Activated CD4-positive, alpha-beta memory T cell treated with anti-CD3 and anti-CD28 coated beads for 36 hours (primary cell): ENCODE measurements at places on chromosomes 6 and 20. TPM values are rescaled to one million over a fixed set of nuclear protein-coding genes. Genes with fewer than 3 reads are reported as not detected.

DNA sequence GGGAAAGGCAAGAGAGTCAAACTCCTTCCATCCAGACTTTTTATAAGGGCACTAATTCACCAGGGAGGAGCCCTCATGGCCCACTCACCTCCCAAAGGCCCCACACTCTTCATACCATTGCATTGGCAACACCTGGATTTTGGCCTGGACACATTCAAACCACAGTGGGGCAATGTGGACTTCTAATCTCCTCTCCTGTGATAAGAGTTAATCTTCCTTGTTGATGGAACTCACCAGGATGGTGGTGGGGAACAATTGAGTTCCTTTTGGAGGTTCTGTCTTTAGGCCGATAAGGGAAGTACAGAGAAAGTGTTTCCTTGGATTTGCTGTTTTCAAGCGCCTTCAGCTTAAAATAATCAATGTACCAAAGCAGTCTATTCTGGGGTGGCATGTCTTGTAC lies 268.7 kb downstream of the CD83 start:
- H3K27ac ChIP-seq = no peak overlapping the region
- peaks cover 20% of the 10 kb centered on the region for H3K4me1 ChIP-seq
- no peak overlapping the region for H3K4me3 ChIP-seq
- no peaks in the 10 kb centered on the region for H3K27me3 ChIP-seq
- H3K36me3 ChIP-seq = no peaks in the 10 kb centered on the region

DNA sequence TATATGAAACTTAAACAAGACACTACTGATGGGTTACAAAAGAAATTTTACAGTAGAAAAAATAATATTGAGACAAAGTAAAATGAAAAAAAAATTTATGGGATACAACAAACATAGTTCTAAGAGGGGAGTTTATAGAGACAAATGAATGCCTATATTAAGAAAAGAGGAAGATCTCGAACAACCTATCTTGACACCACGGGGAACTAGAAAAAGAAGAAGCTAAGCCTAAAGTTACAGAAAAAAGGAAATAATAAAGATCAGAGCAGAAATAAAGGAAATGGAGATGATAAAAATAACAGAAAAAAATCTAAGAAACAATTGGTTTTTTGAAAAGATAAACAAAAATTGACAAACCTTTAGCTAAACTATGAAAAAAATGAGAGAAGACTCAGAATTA lies 9.1 kb upstream of the ECHDC1 start:
- H3K4me1 ChIP-seq = no peaks in the 10 kb centered on the region
- no peak overlapping the region for H3K4me3 ChIP-seq
- H3K27me3 ChIP-seq = no peaks in the 10 kb centered on the region
- peaks cover 6% of the 10 kb centered on the region for H3K36me3 ChIP-seq

DNA sequence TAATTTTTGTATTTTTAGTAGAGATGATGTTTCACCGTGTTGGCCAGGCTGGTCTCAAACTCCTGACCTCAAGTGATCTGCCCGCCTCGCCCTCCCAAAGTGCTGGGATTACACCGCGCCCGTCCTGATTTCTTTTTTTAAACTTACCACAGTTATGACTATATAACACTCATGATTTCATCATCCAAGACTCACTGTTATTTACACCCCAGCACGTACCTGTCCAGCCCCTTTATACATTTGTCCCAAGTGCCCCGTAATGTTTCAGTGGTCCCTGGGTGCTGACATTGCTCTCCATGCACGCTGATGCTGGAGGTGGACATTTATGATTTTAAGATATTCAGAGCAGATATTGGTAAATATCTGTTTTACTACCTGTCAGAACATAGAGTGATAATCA lies 219.9 kb upstream of the GMDS start:
- H3K4me3 ChIP-seq = no peak overlapping the region
- no peaks in the 10 kb centered on the region for H3K4me1 ChIP-seq
- peaks cover 14% of the 10 kb centered on the region for H3K27me3 ChIP-seq
- H3K36me3 ChIP-seq = no peaks in the 10 kb centered on the region

DNA sequence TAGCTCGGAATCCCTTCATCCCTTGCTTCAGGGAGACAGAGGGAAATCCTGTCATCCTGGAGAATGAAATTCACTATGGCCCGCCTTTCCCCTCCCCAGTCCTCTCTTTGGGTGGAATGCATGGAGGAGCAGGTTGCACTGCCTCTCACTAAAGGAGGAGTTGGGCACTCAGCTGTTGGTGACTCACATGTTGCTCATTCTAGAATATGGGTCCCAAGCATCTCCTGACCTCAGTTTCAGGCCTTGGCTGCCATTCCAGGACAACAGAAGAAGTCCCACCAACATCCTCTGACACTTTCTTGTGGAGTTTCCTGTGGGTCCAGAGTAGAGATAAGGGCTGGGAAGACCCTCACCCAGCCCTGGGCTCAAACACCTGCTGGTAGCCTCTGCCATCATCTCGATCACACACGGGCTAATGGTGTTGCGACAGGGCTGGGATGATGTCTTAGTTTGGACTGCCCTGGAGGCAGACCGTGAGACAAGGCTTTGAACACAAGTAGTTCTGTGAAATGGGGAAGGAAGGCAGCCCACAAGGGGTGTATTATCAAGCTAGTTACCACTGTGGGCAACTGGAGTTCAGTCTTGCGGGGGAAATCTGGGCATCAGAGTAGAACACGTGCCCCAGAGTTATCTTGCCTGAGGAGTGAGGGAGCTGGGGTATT lies 52.4 kb upstream of the RNF24 start:
- no peaks in the 10 kb centered on the region for H3K36me3 ChIP-seq
- DNase-seq = no peak
- no peak overlapping the region for H3K4me3 ChIP-seq
- H3K4me1 ChIP-seq = peaks cover 2% of the 10 kb centered on the region

DNA sequence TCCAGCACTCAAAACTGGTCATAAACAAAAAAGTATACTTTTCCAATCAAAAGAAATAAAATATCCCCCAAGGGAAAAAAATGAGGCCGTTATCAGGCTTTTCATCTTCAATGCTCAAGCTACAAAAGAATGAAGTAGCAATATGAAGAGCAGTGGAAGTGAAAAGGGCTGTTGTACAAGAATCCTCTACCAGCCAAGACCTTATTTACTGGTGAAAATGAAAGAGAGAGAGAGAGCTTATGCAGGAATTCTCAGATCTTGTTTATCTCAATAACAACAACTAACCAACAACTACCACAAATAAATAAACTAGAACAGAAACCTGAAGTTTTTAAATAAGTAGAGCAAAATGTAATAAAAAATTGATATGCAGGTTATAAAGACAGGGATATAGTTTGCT lies 400.6 kb downstream of the HDGFL1 start:
- H3K27ac ChIP-seq = no peak overlapping the region
- no peaks in the 10 kb centered on the region for H3K27me3 ChIP-seq
- DNase-seq = no peak
- no peaks in the 10 kb centered on the region for H3K36me3 ChIP-seq

DNA sequence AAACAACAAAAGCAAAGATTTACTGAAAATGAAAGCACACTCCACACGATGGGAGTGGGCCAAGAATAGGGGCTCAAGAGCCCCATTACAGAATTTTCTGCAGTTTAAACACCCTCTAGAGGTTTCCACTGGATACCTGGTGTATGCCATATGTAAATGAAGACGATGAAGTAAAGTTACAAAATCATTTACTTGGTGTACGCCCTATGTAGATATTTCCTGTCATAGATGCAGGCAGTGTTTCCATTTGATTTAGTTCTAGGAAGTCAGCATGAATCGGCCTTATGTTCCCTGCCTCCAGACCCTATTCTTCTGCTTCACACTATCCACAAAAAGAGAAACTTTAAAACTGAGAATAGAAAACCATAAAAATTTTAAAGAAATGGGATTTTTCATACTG lies 404.4 kb upstream of the GJE1 start:
- H3K4me3 ChIP-seq = no peak overlapping the region
- H3K4me1 ChIP-seq = peaks cover 2% of the 10 kb centered on the region
- no peak for DNase-seq
- no peaks in the 10 kb centered on the region for H3K27me3 ChIP-seq

DNA sequence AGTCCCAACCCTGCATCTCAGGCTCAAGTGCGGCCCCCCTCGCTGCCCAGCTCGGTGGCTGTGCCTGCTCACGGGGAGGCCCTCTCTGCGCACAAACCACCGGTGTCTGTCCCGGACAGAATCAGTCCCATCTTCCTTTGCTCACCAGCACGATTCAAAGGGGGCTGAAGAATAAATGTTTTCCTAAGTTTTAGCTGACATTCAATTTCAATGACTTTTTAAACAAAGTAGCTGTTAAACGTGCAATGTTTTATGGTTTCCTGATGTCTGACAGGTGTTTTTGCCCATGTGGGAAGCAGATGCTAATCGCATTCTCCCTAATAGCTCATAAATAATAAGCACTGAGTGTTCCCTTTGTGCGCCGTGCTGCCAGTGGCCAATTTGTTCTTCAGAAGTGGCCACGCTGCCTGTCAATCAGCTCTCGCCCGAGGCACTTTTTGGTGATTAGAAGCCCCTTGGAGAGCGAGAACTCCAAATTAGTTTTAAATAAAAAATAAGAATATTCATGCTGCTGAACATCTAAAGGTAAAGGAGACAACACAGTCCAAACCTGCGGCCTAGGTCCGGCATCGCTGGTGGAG lies 26.3 kb downstream of the BHLHE23 start:
- H3K4me1 ChIP-seq = peaks cover 40% of the 10 kb centered on the region
- peaks cover 42% of the 10 kb centered on the region for H3K27me3 ChIP-seq
- H3K36me3 ChIP-seq = no peaks in the 10 kb centered on the region
- no peak for DNase-seq
- no peak overlapping the region for H3K27ac ChIP-seq

DNA sequence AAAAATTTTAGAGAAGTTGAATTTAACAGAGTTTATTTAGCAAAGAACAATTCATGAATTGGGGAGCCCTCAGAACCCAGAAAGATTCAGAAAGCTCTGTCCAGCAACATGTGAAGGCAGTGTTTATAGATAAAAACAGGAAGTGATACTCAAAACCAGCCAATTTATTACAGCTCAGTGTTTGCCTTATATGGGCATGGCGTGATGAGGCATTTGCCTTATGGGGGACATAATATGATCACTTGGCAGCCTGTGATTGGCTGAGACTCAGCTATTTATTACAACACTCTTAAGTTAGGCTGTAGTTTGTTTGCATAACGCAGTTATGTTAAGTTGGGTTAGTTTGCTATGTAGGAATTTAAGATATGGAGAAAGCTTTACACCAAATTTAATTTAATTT lies 11.5 kb downstream of the HLA-DPA1 start:
- no peak for DNase-seq
- H3K27ac ChIP-seq = no peak overlapping the region
- H3K4me3 ChIP-seq = no peak overlapping the region
- no peaks in the 10 kb centered on the region for H3K4me1 ChIP-seq
- no peaks in the 10 kb centered on the region for H3K36me3 ChIP-seq

GRCh38 chr20:32368925-32369324 lies 10.8 kb downstream of the ASXL1 start:
- no peak overlapping the region for H3K27ac ChIP-seq
- H3K36me3 ChIP-seq = peaks cover 23% of the 10 kb centered on the region
- peaks cover 45% of the 10 kb centered on the region for H3K4me1 ChIP-seq
- no peaks in the 10 kb centered on the region for H3K27me3 ChIP-seq

DNA sequence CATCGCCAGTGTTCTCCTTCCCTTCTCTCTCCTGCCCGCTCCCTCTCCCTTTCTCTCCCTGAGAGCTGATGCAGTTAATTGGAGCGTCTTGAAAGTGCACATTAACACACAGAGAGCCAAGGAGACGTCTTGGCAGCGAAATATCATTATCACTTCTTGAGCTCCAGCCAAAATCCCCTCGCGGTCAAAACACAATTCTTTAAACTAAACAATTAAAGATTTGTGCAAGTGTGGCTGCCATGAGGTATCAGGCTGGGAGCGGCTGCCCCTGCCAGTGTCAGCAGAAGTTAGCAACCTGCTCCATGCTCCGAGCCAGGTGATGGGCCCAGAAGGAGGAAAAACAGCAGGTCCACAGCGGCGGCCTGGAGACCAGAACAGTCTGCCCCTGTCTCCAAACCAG lies 100.9 kb upstream of the FOXP4 start:
- peaks cover 8% of the 10 kb centered on the region for H3K27me3 ChIP-seq
- DNase-seq = no peak
- no peaks in the 10 kb centered on the region for H3K36me3 ChIP-seq
- H3K4me1 ChIP-seq = peaks cover 24% of the 10 kb centered on the region
- H3K4me3 ChIP-seq = no peak overlapping the region

- H3K36me3 ChIP-seq = no peaks in the 10 kb centered on the region
- no peaks in the 10 kb centered on the region for H3K4me1 ChIP-seq
Measured at GRCh38 chr20:6506906-6507305, 260.6 kb upstream of the BMP2 start.

DNA sequence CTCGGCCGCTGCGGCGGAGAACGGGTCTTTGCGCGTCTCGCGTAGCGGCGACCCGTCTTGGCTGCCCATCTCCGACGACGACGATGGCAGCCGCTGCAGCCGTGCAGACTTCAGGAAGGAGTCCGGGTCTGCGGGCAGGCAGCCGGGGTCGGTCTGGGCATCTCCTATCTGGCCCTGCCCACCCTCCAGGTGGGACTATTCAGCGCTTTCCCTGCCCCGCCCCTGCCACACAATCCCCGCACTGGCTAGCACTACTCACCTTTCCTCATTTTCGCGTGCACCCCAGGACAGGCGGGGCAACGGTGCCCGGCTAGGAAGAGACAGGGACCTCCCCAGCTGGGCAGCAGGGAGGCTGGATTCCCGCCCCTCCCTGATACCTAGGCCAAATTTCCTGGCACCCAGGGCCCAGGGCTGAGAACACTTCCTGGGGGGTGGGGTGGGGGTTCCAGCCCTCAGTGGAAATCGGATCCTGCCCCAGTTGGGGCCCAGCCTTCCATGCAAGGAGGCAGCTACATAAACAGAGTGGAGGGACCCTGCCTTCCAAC lies 9.2 kb downstream of the GGT7 start:
- no peak for DNase-seq
- H3K36me3 ChIP-seq = peaks cover 4% of the 10 kb centered on the region

Gene CCM2L
- total RNA-seq = not detected

Gene KIAA0408
- total RNA-seq = 6.5 TPM

Gene WFDC2
- 0.38 TPM for total RNA-seq

Gene ETV7
- total RNA-seq = 5.9 TPM

Gene LAMA2
- 0.15 TPM for total RNA-seq

Gene PRL
- total RNA-seq = not detected
